Right renal pelvis (tissue), 4 donors: ENCODE measurements at places on chromosomes 1 and 21.
A peak's percentile ranks its signal among the peaks of the same experiment; 100 is the strongest.

DNA sequence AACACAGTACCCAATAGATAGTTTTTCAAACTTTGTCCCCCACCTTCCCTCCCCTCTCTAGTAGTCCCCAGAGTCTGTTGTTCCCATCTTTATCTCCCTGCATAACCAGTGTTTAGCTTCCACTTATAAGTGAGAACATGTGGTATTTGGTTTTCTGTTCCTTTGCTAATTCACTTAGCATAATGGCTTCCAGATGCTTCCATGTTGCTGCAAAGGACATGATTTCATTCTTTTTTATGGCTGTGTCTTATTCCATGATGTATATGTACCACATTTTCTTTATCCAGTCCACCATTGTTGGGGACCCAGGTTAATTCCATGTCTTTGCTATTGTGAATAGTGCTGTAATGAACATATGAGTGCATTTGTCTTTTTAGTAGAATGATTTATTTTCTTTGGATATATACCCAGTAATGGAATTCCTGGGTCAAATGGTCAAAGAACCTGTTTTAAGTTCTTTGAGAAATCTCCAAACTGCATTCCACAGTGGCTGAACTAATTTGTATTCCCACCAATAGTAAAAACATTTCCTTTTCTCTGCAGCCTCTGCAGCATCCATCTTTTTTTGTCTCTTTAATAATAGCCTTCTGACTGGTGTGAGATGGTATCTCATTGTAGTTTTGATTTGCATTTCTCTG, 126.0 kb downstream of the AK5 start:
- DNase-seq = no peak

DNA sequence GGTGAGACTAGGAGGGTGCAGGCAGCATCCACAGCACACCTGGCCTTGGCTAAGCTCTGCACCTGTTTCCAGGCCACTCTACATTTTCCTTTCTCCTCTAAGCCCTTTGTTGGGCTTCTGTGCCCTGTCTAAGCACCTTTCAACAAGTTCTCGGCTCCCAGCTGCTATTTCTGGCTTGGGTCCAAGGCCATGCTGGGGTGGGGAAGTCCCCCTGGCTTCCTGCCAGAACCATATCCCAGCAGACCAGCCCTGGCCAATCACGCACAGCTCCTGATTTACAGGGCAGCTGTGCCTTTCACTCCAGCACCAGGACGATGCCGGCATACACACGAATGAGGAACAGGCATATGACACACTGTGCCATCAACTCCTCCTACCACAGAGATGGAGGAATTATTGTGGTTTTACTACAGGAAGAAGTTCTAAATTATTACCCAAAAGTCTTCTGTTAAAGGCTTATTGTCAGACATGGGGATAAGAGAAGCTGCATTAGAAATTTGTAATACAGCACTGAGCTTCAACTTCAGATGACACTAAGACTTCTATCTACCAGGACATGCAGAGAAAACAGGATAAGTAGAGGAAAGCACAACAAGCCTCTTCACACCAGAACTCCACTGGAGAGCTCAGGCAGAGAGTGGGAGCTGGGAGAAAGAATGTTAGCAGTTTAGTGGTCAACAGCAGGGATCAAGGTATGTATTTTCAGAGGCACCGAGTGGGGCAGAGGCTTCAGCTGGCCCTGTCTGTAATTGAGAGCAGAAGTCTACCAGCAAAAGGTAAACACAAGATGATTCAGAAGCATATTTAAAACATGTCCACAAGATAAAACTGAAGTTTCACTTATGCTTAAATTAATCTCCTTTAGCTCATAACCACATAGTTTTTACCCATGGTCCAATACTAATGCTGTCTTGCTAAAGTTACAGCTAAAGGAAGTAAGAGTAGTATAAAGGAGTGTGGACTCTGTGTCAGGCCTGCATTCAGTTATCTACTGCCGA, 37.4 kb downstream of the TRIT1 start:
- DNase-seq = peak; percentile 63

DNA sequence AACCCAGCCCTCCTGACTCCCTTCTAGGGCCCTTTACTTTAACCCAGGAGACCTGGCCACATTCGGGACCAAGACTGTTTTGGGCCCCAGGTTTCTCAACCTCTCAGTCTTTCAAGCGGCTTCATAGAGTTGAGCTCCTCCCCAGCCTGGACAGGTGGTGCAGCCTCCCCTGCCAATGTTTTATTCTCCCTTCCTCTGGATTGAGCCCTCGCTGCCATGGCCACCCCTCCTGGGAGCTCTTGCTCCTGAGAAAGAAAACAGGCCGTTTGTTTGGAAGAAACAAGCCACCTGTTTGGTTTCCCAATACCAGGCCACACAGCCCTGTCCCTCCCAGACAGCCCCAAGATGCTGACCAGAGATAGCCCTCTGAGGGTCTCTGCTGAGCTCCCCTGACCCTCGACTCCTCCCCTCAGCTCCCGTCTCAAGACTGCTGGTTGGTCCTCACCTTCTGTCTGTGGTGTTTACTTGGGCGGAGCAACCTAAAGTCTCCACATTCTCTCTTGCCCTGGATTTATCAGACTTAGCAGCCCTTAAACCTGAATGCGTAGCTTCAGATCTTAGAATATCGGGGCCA, 3.3 kb downstream of the TMEM51 start:
- DNase-seq = no peak

GRCh38 chr21:45533361-45533845, 8.8 kb downstream of the SLC19A1 start:
- DNase-seq = no peak

DNA sequence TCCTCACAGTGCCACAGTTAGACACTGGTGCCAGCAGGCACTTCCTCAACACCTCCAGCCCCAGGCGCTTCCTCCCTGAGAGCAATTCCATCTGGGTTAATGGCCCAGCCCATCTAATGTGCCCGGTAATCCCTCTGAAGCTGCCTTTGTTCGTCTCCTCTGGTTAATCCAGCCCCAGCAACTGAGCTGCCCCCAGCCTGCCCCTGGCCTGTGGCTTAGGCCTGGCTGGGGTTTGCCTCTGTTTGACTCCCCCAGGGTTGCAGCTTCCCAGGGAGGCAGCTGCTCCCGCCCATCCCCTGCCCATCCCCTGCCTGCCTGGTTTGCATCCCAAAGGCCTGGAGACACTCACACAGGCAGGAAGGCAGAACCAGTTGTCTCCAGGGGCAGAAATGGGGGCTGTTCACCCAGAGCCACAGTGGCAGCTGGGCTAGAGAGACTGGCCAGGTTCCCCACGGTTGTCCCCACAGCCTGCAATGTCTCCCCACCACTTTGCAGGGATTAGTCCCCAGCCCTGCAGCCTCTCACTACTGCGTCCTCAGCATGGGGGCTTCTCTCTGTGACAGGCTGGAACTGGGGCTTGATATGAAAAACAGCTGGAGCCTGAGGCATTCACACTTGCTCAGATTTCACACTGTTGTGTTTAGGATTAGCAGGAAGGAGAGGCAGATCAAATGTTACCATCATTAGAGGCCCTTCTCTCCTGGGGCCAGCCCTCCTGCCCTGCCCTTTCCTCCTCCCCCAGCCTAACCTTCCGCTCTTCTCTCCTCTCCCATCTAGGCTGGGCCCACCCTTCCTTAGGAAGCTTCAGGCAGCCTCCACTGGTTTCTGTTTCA, 120.2 kb downstream of the TLR5 start:
- DNase-seq = no peak

- DNase-seq = no peak
Measured at GRCh38 chr1:95197616-95198252, 36.3 kb upstream of the RWDD3 start.

- DNase-seq = no peak
Measured at GRCh38 chr1:233750139-233750538, 136.2 kb downstream of the KCNK1 start.

- DNase-seq = no peak
Measured at GRCh38 chr1:3480369-3480719, 25.9 kb downstream of the ARHGEF16 start.

DNA sequence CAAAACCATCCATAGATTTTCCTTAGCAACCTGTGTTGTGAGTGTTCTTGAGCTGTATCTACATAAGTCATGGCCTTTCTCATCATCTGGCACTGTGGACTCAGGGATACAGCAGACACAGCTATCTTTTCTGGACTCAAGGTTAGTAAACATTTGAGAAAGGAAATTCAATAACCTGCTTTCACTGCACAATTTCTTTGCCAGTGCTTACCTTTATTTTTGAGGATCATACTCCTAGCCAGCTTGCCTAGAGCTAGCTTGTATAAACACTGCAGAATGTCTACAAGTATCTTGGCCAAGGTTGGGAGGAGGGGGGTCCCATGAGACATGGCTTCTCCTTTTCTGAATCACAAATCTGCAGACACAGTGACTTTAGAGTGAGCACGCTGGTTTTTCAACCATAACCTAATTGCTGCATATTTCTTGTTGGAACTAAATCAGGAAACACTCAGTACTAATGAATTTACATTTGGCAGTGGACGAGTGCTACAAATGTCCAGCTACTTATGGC, 27.2 kb downstream of the ADAMTS5 start:
- no peak for DNase-seq

GRCh38 chr21:32955311-32956060, 70.2 kb upstream of the OLIG2 start:
- DNase-seq = no peak

DNA sequence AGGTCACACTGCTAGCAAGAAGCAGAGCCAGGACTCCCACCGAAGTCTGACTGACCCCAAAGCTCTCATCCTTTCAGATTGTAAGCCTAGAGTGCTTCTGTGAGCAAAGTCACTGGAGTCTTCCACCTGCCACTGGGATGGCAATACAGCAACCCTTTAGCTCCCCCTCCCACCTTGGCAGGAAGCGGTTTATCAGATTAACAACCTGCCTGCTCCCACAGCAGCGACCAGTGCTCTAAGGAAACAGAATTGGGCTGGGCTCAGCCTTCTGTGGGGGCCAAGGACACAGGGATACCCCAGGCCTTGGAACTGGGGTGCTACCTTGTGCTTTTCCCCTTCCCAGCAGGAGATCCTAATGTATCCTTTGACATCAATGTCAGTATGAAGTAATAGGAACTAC, 76.0 kb downstream of the GFI1 start:
- no peak for DNase-seq

DNA sequence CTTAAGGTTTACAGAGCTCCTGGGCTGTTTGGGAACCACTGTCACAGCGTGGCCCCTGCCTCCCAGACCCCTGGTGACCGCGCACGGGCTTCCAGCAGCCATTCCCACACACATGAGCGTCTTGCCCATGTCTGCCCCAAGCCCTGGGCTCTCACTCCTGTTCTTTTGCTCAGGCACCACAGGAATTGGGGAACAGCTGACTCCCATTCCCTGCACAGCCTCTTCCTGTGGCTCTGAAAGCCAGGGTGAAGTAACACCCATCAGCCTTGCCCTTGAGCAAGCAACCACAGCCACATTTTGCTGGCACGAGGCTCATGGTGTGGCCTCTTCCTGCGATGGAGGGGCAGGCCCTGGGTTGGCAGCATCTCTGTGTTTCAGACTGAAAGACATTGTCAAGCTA, 14.3 kb upstream of the GPR157 start:
- DNase-seq = no peak

DNA sequence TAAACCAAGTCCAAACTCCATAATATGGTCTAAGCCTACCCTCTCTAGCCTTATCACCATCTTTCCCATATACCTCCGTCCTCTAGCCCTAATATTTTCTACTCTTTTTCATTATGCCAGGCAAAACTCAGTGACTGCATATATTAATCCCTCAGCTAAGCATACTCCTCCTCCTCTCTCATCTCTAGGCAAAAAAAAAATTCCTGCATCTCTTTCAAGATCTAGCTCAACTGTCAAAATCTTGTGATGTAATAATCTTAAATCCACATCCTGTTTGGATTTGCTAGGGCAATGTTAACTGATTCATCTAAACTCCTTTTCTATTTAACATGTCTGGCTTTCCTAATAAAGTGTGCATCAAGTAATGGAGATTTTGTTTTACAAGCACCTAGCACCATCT, 20.4 kb downstream of the PRPF38A start:
- no peak for DNase-seq

- DNase-seq = no peak
Measured at GRCh38 chr1:104905322-104905721, 1155.6 kb downstream of the AMY1C start.
